Fibroblast of skin of left biceps (primary cell): ENCODE measurements at places on chromosomes 5 and 9.

DNA sequence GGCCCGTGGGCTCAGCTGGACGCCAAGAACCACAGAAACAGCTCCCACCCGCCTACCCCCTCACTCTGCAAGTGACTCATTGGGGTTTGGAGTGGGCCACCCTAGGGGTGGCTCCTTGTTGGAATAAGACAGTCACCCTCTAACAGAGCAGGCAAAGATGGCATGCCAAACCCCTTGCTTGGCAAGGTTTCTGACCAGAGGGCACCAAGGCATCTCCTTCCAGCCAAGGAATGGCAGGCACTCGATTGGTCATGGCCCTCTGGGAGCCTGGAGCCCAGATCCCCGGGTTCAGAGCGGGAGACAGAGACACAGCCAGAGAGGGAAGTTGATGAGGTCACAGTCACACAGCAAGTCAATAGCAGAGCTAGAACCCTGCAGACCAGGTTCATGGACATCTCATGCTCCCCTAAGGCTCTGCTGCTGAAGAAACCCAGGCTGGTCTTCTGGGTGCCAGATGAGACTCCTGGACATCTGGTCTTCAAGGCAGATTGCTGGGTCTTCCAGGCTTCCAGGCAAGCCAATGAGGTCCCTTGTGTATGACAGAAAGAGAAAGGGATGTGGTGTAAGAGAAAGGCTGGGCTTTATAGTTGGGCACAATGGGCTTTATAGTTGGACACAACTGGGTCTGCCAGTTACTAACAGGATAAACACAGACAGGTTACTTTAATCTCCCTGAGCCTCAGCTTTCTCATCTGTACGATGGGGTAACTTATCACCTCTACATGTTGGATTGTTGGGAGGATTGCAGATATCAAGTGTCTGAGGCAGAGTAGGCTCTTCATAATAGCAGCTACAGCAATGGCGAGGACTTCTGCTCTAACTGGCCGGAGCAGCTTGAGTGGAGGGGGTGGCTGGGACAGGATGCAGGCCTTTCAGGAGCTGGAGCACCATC lies 23.3 kb upstream of the KIF12 start:
- DNase-seq: no peak

- DNase-seq: peak; percentile 24
Measured at GRCh38 chr9:88187631-88188030, 49.4 kb upstream of the SPATA31C2 start.

GRCh38 chr9:135757356-135757755 lies 55.4 kb downstream of the KCNT1 start:
- DNase-seq: no peak

GRCh38 chr9:91833878-91834255 lies 116.2 kb downstream of the ROR2 start:
- no peak for DNase-seq

DNA sequence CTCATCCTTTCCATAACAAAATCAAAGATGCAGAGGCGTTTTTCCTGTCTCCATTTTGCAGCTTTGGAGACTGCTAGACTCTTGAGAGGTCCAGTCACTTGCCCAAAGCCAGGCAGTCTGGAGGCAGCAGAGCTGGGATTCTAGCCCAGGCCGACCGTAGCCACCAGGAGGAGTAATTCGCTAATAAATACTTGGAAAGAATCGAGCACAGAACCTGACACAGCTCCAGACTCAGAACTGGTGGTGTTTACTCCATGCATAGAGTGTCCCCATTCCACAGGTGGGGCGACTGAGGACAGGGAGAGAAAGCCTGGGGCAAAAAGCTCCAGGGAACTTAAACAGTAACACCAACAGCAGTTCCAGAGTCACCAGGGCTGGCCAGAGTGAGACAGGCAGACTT lies 10.7 kb upstream of the CERCAM start:
- no peak for DNase-seq
